ENCODE measurements at places on chromosomes 2 and 18.

GRCh38 chr18:10417191-10417590 lies 37.2 kb upstream of the APCDD1 start:
- DNase-seq = no peak

DNA sequence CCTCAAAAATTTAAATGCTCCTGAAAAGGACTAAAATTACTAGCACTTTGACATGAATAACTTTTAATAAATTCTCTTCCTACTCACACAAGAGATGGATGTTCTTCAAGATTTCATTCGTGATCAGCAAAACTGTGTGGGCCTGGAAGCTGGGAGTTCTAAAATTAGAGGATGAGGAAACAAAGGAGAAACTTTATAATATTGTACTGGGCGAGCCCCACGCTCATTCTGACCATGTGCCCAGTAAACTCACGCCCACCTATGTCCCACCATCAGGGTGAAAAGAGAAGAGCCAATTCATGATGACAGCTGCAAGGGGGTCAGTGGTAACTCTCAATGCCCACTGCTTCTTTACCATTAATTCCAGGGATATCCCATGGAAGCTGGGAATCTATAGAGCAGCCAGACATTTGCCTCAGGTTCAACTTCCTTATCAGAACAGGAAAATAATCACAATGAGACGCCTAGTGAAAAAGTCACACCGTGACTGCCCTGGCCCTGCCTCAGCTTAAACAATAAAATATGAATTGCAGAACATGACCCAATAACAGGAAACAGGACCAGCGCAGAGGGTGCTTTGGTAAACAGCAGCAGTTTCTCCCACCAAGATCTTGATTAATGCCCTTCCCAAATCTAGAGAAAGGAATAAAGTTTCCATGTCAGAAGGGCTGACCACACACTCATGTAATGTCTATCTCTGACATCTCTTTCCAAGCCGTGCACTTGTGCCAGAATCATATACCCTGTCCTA lies 438.6 kb downstream of the TXNL1 start:
- DNase-seq = no peak

DNA sequence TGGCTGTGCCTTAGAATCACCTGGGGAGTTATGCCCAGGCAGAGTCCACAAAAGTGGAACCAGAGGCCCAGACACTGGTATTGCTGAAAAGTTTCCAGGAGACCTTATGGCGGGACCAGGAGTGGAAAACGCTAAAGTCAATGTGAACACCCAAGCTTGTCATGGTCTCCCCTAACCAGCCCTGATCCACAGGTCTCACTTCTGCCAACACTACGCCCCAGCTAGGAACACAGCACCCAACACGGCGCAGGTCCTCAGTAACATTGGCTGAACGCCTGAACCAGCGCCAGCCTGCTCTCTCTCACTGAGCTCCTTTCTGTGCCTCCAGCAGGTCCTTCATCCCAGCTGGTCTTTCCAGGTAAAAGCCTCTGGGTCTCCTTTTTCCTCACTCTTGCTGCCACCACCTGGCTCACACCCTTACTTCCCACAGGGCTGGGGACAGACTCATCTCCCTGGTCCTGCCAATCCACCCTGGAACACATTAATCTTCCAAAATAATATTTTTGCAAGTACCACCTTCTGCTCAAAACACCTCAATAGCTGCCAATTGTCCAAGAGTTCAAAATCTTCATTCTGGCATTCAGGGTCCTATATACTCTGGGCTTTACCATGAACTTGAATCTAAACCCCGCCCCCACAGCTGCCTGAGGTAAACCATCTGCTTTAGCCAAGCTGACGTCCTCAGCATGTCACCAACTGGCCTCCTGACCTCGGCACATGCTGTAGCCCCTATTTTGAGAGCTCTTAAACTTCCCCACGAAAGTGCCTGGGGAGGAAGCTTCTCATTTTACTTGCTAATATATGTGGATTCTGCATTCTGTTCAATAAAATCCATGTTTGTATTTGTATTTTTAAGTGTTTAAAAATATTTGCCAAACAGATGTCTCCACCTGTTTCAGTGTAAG lies 34.6 kb downstream of the ADCY3 start:
- peak; percentile 81 for DNase-seq

DNA sequence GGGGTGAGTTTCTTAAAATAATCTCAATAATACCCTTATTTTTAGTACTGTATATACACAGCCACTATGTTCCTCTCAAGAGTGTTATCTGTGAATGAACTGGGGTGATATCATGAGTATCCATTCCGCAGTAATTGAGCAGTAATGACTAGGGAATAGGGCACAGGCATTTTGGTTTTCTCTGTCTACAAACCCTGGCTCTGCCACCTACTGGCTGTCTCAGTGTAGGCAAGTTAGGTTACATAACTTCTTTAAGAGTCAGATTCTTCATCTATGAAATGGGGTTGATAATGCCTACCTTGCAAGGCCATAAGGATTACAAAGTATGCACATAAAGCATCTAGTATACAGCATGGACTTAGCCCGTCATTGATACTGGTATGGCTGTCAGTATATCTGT lies 555.8 kb downstream of the NRXN1 start:
- no peak for DNase-seq

DNA sequence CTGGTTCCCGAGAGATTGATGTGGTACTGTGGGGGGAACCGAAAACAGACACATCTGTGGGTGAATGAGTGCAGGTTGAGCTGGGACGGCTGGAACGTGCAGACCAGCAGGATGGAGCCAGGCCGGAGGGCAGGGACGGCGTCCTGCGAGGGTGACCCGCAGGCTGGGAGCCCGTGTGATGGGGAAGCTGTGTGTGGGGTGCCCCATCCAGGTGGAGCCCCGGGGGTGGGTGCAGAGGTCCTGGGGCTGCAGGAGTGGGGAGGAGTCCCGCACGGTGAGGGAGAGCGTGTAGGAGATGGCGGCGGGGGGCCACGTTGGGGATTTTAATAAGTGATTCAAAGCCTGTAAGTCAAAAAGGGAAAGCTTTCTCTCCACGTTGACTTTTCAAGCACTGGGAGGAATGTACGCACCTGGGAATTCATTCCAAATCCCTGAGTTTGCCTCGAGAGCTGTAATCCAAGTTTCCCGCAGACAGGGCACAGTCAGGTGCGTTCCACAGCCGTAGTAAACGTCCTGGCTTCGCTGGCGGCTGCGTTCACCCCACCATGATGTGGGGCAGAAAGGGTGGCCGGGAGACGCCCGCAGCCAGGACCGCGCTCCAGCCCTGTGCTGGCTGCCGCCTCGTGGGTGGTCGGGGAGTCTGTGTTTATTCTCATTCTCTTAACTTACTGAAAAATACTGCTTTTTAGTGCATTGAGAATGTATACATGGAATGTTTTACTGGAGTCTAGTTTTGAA lies 54.0 kb downstream of the NFATC1 start:
- no peak for DNase-seq

DNA sequence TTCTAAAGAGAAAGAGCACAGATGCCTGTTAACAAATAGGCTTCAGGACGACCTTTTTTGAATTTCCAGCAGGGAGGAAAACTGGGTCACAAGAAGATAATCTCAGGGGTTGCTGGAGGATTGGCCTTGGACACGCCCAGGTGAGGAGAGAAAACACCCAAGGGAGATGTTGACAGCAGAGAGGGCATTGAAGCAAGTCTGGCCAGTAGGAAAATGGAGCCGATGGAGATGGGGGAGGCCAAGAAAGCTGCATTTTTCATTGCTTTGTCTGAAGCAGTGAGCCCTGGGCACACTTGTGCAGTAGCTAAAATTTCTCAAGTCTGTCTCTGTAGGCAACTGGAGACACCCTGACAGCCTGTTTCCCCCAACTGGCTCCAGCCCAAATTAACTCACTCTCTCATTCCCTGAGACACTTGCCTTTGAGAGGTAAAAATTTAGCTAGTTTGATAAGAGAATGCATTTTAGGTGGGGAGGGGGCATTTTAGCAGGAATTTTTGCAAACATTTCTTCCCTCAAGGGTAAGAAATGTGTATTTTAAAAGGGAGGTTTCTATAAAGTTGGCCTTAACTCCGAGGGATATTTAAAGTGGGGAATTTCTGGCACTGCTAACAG lies 165.5 kb downstream of the TGIF1 start:
- DNase-seq = peak; percentile 28

All from kidney (tissue), 22 donors.